Adrenal gland (tissue), 19 donors: ENCODE measurements at places on chromosomes 5 and 9.

DNA sequence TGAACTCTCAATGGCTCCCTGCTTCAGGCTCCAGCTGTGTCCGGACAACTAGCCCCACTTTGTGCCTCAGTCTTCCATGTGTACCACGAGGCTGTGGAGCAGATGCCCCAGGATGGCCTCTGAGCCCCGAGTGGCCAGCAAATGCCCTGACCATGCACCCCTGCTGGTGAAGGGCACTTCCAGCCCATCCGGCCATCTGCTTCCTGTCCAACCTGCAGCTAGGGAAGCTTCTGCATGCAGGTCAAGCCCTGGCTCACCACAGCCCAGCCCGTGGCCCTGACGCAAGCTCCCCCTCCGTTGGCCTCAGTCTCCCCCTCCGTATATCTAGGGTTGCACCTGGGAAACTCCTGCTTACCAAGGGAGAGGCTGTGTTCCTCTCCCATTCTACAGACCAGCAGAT lies 4.8 kb downstream of the NINJ1 start:
- DNase-seq: peak; percentile 60

- DNase-seq: no peak
Measured at GRCh38 chr5:136374003-136374402, 8.7 kb upstream of the TRPC7 start.

DNA sequence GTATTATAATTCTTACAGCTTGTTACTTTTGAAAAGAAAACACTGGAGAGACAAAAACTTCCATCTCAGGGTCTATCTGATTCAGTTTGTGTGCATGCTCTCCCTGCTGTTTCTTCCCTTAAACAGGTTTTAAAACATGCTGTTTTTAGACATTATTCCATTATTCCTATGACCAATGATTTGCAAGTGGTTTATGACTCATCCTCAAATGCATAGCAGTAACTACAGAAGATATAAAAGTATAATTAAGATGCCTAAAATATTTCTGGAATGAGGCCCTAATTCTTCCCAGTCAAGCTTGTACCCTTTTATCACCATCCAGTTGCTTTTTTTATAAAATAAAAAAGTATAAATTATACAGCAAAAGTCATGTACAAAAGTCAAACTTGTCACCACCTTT lies 3.7 kb downstream of the DTWD2 start:
- DNase-seq: no peak

GRCh38 chr5:39469176-39469575 lies 44.4 kb upstream of the DAB2 start:
- no peak for DNase-seq

GRCh38 chr9:33143241-33143661 lies 23.9 kb downstream of the B4GALT1 start:
- DNase-seq: no peak

DNA sequence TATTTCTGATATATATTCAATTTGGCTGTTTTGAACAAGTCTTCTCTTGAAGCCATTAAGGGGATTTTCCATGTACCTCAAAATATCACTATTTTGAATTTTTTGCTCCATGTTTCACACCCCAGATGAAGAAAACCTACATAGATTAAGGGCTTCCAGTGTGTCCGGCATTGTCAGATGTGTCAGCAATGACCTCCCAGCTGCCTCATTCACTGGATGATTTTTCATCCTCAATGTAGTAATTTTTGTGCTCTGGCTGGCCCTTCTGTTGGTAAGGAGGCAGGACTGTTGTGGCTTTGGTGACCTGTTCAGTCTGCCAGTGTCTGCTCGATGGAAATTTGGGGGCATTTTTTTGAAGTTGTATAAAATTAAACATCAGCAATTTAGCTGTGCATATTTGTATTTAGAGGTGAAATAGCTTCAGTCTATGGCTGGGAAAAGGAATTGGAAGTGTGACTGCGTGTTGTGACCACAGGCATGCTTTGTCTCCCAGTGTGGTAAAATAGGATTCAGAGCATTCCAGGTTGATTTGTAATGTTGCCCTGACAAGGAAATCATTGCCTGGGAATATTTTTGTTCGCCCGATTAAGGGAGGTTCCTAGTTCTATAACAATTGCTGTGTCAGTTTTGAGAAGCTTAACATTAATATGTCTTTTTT lies 312.4 kb downstream of the ARHGEF28 start:
- no peak for DNase-seq

DNA sequence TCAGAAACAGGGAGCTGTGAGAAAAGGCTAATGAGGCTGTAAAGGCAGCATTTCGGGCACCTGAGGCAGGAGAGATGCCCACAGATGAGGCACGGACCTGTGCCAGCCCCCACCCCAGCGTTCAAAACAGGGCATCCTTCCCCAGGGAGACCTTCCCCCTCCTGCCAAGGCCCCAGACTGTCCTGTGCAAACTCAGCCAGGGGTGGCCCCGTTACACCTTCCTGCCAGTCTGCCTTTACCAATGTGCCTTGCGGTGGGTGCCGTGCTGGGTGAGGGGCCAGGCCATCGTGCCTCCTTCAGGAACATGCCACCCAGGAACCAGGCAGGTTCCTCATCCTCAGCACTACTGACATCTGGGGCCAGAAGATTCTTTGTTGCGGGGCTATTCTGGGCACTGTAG lies 53.9 kb downstream of the AK8 start:
- DNase-seq: no peak

DNA sequence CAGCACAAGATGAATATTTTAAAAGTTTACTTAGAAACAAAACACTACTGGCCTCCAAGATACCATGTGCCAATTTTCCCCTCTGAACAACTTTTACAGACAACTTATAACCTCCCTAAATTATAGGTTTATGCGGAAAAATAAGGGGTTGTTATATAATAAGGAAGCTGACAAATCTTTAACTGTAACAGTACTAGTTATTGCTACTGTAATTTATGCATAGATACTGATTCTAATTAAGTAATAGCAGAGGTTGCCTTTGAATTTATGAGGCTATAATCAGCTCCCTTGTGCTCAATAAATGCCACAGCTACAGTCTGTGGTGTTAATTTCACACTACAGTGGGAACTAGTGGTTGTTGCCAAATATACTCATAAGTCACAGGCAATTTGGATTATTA lies 291.3 kb upstream of the PCSK5 start:
- no peak for DNase-seq

- no peak for DNase-seq
Measured at GRCh38 chr9:135260221-135261180, 173.0 kb downstream of the OLFM1 start.

DNA sequence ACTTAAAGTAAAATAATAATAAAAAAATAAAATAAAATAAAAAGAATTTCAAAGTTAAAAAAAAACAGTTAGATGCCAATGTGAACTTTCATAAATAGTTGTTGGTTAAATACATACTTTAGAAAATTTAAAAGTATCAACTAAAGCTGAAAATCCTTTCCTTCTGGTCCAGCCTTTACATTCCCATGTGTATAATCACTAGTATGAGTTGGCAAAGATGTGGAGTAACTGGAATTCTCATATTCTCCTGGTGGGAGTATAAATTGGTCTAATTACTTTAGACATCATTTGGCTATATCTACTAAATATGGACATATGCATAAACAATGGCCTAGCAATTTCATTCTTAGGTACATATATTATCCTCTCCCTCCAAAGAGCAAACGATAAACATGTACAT lies 619.9 kb downstream of the PTPRD start:
- DNase-seq: no peak

GRCh38 chr5:23820765-23821471 lies 313.5 kb downstream of the PRDM9 start:
- DNase-seq: peak; percentile 12
